Activated CD4-positive, alpha-beta T cell treated with anti-CD3 and anti-CD28 coated beads, Interleukin-10, Interleukin-2, amounts not matched to agents 100 ng/mL and 50 ng/mL, durations not matched to agents 16 hours and 8 hours (primary cell): ENCODE measurements at places on chromosomes 12 and 14.

DNA sequence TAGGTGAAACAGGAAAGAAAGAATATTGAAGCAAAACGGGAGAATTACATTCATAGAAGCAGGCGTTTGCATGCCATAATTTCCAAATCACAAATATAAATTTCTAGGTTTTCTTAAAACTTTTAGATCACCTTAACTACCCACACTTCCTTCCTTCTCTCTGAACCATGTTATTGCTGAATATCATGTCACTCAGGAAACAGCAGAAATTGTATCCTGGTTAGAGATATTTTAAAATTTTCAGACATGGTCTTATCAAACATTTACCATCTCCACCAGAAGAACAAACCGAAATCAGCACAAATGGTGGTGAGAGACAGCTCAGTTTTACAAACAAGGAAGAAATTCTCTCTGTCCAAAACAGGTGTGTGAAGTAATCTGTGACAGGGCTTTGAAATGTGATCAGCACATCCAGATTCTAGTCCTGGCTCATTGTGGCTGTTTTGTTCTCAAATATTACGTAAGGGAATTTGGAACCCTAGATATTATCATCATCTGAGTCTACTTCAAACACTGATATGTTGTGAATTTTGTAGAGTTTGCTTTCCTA lies 16.3 kb downstream of the TESPA1 start:
- DNase-seq = no peak

DNA sequence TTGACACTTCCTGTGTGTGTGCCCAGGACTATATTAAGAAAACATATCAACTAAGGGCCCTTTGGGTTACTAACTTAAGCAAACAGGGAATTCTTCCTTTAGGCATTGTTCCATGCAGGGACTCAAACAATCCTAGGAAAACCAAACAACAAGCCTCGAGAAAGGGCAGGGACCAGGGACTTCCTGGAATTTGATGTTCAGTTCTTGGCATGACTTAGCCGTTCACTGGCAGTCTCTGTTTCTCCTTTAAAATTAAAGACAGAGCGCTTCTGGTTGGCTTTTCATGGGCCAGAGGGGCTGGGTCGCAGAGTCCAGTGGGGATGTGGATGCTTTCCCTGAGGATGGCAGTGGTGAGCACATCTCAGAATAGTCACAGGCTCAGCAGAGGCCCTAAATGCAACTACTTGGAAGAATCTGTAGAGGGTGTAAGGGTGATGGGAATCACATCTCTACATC lies 35.2 kb downstream of the RNFT2 start:
- no peak for DNase-seq

DNA sequence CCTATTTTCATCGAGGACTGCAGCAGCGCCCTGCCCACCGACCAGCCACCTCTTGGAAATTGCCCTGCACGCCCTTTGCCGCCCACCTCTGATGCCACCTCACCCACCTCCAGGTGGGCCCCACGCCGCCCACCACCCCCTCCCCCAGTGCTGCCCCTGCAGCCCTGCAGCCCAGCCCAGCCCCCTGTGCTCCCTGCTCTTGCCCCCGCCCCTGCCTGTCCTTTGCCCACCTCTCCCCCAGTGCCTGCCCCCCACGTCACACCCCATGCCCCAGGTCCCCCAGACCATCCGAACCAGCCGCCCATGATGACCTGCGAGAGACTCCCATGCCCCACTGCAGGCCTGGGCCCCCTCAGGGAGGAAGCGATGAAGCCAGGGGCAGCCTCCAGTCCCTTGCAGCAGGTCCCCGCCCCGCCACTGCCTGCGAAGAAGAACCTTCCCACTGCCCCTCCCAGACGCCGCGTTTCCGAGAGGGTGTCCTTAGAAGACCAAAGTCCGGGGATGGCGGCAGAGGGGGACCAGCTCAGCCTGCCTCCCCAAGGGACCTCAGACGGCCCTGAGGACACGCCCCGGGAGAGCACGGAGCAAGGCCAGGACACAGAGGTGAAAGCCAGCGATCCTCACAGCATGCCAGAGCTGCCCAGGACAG lies 96.5 kb downstream of the LGMN start:
- DNase-seq = peak; percentile 19

DNA sequence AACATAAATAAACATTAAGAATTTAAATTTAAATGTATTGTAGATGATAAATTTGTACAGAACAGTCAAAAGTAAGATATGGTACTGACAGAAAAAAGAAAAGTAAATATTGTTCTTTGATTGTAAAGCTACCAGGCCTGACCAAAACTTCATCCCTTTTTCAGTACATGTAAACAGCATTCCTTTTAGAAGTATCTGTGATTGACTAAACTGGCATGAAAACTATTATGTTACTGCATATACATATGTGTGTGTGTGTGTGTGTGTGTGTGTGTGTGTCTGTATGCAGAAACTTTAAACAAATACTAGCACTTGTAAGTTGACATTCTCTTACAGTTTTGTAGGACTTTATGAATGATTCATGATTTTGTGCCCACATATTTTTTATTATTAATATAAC lies 270.9 kb downstream of the C12orf50 start:
- no peak for DNase-seq

DNA sequence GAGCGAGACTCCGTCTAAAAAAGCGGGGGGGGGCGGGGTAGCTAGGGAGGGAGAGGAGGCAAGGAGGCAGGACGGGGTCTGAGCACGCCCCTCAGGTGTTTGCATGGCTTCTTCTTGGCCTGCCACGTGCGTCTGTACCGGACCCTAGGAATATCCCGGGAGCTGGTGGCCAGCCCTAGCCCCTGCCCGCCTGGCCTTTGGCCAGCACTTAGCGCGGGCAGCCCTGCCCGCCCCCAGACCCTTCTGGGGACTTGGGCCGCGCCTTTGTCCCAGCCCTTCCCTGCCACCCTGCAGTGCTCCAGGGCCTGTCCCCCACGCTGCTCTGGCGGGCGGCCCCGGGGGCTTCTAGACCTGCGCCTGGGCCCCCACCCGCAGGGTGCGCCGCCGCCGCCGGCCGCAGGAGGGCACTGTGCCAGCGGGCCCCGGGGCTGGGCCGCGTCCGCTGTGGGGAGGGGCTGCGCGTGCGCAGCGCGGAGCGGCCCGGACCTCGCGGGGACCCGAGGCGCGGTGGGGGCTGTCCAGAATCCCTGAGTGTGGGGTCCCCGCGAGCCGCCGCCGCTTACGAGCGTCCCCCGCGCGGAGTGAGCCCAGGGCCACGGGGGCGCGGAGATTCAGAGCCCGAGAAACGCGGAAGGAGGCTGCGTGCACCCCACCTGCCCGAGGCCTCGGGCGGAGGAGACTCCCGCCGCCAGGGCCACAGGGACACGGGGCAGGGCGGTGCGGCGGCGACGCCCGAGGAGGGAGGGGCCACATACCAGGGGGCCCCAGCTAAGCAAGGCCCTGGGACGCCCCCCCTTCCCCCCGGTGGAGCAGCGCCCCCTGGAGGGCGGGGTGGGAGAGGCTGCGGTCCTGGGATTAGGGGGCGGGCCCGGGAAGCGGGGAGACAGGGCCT lies 21.0 kb downstream of the SLC25A29 start:
- DNase-seq = peak; percentile 83

DNA sequence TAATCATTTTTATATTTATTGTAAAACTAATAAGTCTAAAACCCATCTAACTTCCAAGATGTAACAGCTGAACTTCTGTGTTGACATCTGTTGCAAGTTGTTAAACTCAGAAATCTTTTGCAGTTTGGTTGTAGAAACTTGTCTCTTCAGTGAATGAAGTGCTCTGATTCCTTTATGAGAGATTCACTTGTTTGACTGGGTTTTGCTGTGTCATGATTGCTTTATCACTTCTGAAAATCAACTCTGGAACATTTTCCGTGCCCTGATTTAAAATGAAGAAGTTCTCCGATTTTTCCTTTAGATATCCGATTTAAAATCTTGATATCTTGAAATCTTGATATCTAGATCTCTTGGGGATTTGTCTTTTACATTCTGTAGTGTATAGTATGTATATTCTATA lies 65.1 kb downstream of the DIP2B start:
- DNase-seq = no peak

DNA sequence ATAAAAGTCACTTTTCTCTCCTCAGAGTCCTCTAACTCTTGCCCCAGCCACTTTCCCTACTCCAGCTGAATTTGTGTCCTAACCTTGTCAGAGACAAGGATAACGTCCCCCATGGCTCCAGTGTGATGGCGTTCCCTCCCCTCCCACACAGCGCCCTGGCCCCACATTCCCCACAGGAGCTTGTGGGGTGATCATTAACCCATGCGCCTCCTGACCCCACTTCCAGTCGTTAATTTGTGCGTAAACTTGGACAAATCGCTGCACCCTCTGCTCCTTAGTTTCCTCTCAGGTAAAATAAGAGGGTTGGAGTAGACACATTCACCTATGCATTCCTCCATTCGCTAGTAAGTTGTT lies 22.9 kb upstream of the BCDIN3D start:
- DNase-seq = no peak

- DNase-seq = no peak
Observed at GRCh38 chr14:61296151-61296550, 15.0 kb upstream of the TMEM30B start.

DNA sequence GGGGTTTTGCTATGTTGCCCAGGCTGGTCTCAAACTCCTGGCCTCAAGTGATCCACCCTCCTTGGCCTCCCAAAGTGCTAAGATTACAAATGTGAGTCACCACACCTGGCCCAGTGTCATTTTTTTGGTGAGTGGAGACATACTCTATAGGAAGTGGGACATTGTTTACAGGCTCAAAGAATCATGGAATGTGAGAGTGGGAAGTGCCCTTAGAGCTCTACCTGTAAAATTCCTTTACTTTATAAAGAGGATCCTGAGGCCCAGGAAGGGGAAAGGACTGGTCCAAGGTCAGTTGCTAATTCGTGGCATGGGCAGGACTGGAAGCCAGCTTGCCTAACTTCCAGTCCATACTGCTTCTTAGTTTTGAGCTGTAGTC lies 8.7 kb upstream of the ADCK1 start:
- no peak for DNase-seq

DNA sequence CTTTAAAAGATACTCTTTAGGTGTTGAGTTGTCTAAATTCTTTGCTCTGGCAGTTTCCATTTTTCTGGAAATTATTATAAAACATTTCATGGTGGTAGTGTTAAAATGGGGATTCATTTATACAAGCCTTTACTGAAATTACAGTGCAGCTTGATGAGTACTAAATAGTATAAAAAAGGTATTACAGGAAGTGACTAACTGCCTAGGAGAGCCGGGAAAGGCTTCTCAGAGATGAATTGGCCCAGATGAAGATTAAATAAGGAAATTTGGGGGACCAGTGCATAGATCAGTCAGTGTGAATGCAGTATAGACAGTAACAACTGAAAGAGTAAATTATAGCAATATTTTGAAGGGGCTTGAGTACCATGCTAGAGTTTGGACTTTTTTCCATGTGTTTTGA lies 7.5 kb downstream of the PSMA6 start:
- DNase-seq = peak; percentile 22

GRCh38 chr12:76446090-76446489 lies 97.9 kb upstream of the BBS10 start:
- no peak for DNase-seq

- no peak for DNase-seq
Observed at GRCh38 chr12:27024291-27024690, 1.9 kb downstream of the MED21 start.

- no peak for DNase-seq
Observed at GRCh38 chr12:62862259-62862881, 72.6 kb downstream of the PPM1H start.

- no peak for DNase-seq
Observed at GRCh38 chr14:22549324-22549962, 39.6 kb downstream of the DAD1 start.

DNA sequence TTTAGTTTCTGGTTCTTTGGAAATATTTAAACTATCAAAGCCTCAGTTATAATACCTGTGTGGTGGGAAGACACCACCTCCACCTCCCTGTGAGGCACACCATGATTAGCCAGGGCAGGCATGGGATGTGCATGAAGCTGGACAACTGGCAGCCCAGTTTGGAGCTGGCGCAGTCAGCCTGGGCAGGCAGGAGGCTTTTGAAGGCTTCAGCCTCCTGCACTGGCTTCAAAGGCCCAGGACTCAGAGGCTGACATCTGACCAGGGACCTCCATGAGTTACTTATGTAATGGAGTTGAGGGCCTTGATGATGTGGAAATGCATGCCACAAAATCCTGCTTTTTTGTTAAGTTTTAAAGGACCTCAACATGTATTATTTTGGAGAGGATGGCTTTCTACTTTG lies 30.3 kb downstream of the C14orf132 start:
- no peak for DNase-seq

DNA sequence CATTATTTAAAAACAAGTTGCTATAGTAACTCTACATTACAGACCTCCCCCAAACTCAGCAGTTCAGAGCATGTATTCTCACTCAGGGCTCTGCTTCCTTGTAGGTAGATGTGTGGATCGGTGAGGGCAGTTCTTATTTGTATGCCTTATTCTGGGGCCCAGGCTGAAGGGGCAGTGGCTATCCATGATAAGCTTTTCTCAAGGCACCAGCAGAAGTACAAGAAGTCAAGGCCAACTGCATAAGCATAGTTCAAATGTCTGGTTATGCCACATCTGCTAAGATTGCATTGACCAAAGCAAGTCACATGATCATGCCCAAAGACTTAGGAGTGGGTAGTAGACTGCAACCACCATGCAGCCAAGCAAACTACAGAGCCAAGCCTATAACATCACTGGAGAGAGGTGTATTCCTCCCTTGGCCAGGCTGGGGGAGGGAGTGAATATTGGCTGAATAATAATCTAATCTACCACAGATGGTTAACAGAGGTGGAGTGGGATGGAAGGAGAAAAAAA lies 4.6 kb downstream of the PSEN1 start:
- DNase-seq = no peak

GRCh38 chr12:114257687-114258086 lies 148.3 kb downstream of the TBX5 start:
- no peak for DNase-seq

GRCh38 chr12:132588821-132589669 lies 21.3 kb downstream of the LRCOL1 start:
- DNase-seq = no peak

DNA sequence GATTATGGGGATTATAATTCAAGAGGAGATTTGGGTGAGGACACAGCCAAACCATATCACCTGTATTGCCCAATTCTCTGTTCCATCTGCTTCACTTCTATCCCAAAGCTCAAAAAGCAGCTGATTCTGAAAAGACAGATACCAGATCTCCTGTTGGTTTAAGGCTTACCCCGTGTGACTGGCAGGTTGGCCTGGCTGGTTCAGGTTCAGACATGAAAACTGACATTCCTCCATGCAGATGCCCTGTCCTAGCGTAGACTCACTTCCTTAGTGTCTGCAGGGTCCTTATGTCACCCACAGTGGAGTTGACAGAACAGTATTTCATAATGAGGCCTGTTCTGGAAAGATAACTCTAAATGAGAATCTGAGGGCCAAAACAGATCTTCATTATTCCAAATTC lies 61.1 kb upstream of the FLRT2 start:
- DNase-seq = no peak

GRCh38 chr14:102394717-102395375 lies 32.1 kb downstream of the TECPR2 start:
- no peak for DNase-seq

GRCh38 chr12:28563936-28564335 lies 373.7 kb downstream of the CCDC91 start:
- no peak for DNase-seq

- no peak for DNase-seq
Observed at GRCh38 chr12:20757-21156, 45.8 kb upstream of the IQSEC3 start.

- no peak for DNase-seq
Observed at GRCh38 chr14:95784137-95784536, 70.2 kb upstream of the TCL1A start.
